ENCODE measurements at places on chromosomes 6 and 20.

- DNase-seq: no peak
Observed at GRCh38 chr6:40965046-40965445, 74.0 kb downstream of the UNC5CL start.

DNA sequence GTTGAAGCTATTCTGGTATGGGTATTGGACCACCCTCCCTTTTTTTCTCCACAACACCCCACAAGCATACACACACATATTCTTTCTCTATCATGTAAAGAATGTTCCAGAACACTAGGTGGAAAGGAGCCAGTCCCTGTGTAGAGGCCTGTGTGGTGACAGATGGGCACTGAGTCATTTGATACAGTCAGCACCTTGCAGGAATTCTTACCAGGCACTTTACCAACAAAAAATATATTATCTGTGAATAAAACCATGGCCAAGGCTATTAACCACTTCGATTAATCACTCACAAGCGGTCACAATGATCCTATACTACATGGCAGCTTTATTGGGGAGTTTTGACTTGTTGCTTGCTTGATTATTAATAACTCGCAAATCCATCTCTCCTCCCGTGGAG is 149.5 kb downstream of the BFSP1 start:
- no peak for DNase-seq

GRCh38 chr6:108874470-108875160 is 26.4 kb downstream of the ARMC2 start:
- no peak for DNase-seq

GRCh38 chr6:8881663-8882062 is 446.3 kb upstream of the SLC35B3 start:
- no peak for DNase-seq

DNA sequence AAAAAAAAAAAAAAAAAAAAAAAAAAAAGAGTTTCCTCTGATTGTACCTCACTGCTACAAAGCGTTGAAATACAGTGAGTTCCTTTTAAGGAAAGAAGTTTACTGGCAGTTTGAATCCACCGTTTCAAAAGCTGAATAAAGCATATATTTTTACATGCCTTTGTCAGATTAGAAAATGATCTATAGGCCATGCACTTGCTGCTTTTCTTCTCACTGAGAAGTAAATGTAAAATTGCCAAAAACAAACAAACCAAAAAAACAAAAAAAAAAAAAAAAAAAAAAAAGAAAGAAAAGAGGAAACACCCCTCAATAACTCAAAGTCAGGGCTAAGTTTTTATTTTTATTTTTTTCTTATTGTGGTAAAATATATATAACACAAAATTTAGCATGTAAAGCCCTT is 81.9 kb downstream of the LYRM4 start:
- no peak for DNase-seq

GRCh38 chr6:24273096-24273870 is 84.6 kb downstream of the DCDC2 start:
- no peak for DNase-seq

- DNase-seq: no peak
Observed at GRCh38 chr6:116557893-116558292, 4.3 kb downstream of the CALHM4 start.

DNA sequence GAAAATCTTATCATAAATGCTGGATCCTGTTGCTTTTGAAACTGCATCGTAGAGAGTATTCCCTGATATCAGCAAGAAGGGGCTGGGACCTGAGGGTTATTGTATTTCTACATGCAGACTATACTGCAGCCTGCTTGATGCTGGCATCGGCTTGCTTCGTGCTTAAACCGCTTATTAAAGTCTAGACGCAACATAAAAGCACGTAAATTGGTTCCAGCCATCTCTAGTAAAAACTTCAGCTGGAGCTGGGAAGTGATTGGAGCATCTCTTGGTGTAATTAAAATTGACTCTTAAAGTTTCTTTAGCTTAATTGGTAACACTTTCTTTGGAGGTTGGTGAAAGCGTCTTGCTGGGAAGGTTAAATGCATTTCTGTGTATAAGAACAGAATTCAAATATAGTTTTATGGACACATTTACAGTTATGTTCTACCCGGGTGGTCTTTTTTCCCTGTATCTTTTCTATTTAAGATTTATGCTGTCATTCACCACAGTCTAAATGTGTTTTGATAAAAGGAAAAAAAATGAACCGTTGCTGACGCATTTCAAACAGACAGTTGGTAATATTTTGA is 139.0 kb upstream of the JAG1 start:
- DNase-seq: no peak

GRCh38 chr6:114158411-114158810 is 184.4 kb downstream of the HS3ST5 start:
- DNase-seq: no peak

- DNase-seq: no peak
Observed at GRCh38 chr20:10075606-10076005, 40.8 kb downstream of the ANKEF1 start.

GRCh38 chr6:147711476-147711875 is 203.0 kb downstream of the SAMD5 start:
- no peak for DNase-seq

DNA sequence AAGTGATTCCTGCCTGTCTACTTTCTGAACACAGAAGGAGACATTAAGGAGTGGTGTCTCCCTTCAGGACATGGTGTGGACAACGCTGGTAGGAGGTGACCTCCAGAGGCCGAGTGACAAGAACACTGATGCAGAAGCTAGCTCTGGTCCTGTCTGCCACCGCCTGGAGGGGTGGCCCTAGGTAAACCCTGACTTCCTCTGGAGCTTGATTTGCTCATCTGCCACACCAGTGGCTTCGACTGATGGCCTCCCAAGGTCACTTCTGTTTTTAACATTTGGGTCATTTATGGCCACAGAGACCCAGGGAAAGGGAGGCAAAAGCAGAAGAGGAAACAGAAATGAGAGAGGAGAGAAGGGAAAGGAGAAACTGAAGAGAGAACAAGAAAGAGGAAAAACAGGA is 49.4 kb upstream of the SLC22A23 start:
- no peak for DNase-seq

GRCh38 chr6:139711804-139712585 is 337.5 kb upstream of the CITED2 start:
- no peak for DNase-seq

- DNase-seq: no peak
Observed at GRCh38 chr6:44820321-44820720, 432.8 kb downstream of the CDC5L start.

GRCh38 chr6:118401325-118401975 is 146.6 kb upstream of the PLN start:
- DNase-seq: no peak

GRCh38 chr20:17776551-17776950 is 76.8 kb downstream of the BANF2 start:
- no peak for DNase-seq

DNA sequence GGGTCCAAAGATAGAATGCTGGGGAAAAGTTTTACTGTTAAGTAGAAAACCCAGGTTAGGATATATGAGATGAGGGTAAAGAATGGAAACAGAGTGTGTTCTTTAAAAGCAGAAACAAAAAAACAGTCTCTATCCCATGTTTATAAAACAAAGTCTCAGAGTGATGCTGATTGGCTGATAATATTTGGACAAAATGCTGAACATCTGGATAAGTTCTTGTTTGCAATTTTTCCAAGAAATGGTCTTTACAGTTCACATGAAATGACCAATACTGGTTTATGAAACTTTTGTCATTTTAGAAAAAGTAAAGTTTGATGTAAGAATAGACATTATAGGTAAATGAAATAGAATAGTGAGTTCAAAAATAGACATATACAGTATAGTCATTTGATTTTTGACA is 96.2 kb upstream of the EYS start:
- DNase-seq: no peak

GRCh38 chr20:60649541-60649940 is 602.5 kb upstream of the CDH4 start:
- no peak for DNase-seq
